Lung (tissue), 17 donors: ENCODE measurements at places on chromosomes 3 and 15. TPM values are rescaled to one million over a fixed set of nuclear protein-coding genes. Genes with fewer than 3 reads are reported as not detected.

DNA sequence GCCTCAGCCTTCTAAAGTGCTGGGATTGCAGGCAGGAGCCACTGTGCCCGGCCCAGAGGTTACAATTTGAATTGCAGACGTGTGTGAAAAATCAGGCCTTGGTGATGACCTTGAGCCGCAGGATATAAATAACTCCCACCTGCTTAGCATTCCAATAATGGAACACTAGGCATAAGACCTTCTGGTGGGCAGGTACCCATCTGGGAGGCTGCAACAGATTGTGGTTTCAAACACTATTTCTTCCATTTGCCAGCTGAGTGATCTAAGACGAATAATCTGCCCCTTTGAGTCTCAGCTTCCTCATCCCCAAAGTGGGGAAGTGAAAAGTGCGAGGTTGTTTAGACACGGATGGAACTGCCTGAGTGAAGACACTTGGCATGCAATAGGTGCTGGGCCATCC, 47.7 kb upstream of the HERC1 start:
- H3K27ac ChIP-seq: no peak overlapping the region
- H3K36me3 ChIP-seq: no peaks in the 10 kb centered on the region
- no peak for DNase-seq
- no peak overlapping the region for H3K4me3 ChIP-seq
- H3K4me1 ChIP-seq: no peaks in the 10 kb centered on the region
- no peaks in the 10 kb centered on the region for H3K27me3 ChIP-seq

DNA sequence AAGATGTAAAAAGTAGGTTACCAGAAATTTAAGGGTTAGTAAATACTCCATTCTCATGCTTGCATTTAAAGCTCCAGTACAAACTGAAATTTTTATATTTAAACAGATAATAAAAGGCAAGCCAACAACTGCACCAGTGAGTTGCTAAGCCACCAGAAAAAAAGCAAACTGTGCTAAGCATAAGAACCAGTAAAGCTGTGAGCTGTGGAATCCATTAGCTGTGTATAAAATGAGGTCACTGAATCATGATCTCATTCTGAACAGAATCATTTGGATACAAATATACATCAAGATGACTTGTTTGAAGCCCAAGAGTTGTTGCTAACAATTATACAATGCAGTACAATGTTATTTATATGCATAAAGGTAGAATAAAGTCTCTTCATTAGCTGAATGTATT, 1312.2 kb downstream of the SI start:
- H3K4me3 ChIP-seq: no peak overlapping the region
- H3K27me3 ChIP-seq: no peaks in the 10 kb centered on the region
- H3K27ac ChIP-seq: no peak overlapping the region
- H3K4me1 ChIP-seq: no peaks in the 10 kb centered on the region

Gene SCN11A
- total RNA-seq: 0.12 TPM

GRCh38 chr15:37536967-37537605, 397.4 kb upstream of the TMCO5A start:
- H3K27ac ChIP-seq: no peak overlapping the region
- no peak for DNase-seq
- no peaks in the 10 kb centered on the region for H3K27me3 ChIP-seq
- H3K4me3 ChIP-seq: no peak overlapping the region

DNA sequence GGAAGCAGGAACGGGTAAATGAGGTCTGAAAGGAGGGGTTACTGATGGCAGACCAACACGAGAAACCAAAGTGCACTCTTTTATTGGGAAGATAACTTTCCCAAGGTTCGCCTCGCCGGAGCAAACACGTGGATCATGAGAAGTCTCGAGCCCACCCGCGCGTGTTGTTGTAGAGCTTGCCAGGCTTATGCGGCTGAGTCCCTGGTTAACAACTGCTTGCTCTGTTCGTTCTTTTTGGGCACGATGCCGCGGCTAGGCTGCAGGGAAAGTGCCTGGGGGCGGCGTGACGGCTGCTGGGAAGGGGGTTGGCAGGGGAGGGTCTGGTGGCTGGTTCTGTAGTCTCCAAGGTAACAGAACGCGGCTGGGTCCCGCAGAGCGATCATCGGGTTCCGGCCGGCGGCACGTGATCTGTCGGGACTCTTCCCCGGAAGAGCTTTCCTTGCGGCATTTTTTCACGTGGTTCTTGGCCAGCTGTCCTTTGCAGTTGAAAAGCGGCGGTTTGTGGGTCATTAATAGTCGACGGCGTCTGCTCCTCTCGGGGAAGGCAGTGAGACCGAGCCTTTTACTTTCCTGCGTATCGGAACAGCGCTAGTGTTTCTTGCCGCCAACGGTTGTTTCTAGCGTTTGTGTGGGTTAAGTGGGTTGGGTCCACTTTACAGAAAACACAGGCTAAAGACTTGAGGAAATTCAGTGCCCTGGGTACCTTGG, 1.5 kb downstream of the MGA start:
- no peaks in the 10 kb centered on the region for H3K27me3 ChIP-seq
- H3K36me3 ChIP-seq: no peaks in the 10 kb centered on the region
- peaks cover 9% of the 10 kb centered on the region for H3K4me1 ChIP-seq
- peak; percentile 89 for DNase-seq

Gene C3orf22
- total RNA-seq: not detected

Gene CISH
- total RNA-seq: 42.9 TPM

DNA sequence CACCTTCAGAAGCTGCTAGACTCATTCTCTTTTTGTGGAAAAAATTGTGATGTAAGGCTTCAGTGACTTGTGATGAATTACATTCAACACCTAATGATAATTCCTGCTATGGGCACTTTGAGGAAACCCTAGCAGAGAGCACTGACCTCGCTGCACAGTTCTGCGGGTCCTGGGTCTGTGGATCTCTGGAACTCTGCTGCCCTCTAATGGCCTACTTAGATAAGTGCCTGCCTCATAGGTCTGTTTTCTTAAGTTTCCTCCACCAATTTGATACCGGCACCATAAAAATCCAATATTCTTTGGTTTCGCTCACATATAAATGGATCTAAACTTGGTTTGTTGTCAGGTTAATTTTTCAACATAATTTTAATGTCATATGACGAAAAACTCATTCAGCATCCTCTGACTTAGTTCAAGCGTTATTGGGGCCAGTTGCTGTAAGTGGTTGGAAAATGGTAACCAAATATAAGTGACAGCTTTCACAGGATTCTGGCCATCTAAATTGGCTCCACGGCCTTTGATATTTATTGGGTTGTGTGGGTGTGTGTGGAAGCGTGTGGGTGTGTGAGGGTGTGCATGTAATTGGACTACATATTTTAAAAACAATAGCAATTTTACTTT, 10.4 kb downstream of the SLITRK3 start:
- H3K27ac ChIP-seq: no peak overlapping the region
- H3K4me3 ChIP-seq: no peak overlapping the region
- no peaks in the 10 kb centered on the region for H3K4me1 ChIP-seq
- H3K27me3 ChIP-seq: peaks cover 19% of the 10 kb centered on the region
- H3K36me3 ChIP-seq: no peaks in the 10 kb centered on the region

DNA sequence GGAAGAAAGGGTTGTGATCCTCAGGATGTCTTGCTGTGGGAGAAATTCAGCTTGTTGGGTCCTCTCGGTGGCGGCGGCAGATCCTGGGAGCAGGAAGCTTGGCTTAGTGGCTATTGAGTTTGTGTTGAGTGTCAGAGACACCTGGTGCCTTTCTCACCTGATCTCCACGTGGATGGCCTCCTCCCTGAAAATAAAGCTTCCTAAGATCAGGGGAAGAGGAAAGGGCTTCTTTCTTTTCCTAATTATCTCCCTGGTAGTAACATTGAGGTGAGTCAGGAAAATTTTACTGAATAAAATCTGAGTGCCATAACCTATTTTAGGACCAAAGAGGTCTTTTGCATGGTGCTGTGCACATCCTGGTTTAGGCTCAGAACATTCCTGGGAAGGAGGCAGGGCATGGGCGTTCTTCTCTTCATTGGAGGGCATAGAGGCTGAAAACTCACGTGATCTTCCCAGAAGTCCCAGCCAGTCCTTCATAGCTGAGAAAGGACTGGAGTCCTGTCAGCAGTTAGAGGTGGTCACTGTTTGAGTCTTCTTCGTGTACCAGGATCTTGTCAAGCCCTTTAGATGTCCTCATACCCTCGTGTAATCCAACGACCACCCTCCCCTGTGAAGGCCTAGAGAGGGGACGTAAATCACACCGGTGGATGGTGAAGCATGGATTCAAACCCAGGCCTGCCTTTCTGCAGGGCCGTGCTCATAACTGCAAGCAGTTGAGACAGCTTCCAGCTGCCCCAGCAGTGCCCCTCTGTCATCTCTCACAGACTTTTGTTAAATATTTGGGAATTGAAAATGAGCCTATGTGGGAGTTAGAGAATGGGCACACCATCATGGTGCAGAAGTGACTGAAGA, 1.1 kb downstream of the CMTM8 start:
- H3K27ac ChIP-seq: peak overlapping the region; percentile 94
- peaks cover 5% of the 10 kb centered on the region for H3K4me1 ChIP-seq
- H3K27me3 ChIP-seq: no peaks in the 10 kb centered on the region

Gene PEX5L
- 0.80 TPM for total RNA-seq

- peaks cover 5% of the 10 kb centered on the region for H3K4me1 ChIP-seq
- H3K27me3 ChIP-seq: no peaks in the 10 kb centered on the region
- H3K36me3 ChIP-seq: no peaks in the 10 kb centered on the region
- no peak overlapping the region for H3K4me3 ChIP-seq
- DNase-seq: no peak
Observed at GRCh38 chr3:114846779-114847178, 300.3 kb downstream of the ZBTB20 start.

Gene SLC22A13
- total RNA-seq: not detected

Gene GYG1
- total RNA-seq: 78.7 TPM

DNA sequence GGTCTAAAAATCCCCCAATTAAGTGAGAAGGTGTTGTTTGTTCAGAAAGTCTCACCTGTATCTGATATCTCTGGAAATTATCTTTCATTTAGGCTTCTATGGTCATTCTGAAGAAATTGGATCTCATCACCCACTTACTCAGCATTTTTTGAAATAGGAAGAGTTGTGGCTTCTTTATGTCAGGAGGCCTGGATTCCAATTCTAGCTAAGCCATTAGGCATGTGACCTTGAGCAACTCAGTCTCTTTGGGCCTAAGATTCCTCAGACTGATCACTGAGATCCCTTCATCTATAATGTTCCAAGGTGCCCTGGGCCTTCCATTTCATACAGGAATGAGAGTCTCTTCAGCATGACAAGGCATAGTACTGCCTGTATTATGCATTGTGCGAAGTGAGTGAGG, 70.3 kb downstream of the ARHGEF26 start:
- H3K27ac ChIP-seq: no peak overlapping the region
- no peaks in the 10 kb centered on the region for H3K27me3 ChIP-seq
- DNase-seq: no peak
- no peak overlapping the region for H3K4me3 ChIP-seq
- H3K36me3 ChIP-seq: no peaks in the 10 kb centered on the region
